Kidney (tissue), 22 donors: ENCODE measurements at places on chromosomes 11 and 22. TPM values are rescaled to one million over a fixed set of nuclear protein-coding genes. Genes with fewer than 3 reads are reported as not detected.

- peaks cover 11% of the 10 kb centered on the region for H3K36me3 ChIP-seq
- H3K27me3 ChIP-seq: no peaks in the 10 kb centered on the region
- no peak overlapping the region for H3K27ac ChIP-seq
- no peak for DNase-seq
- H3K4me3 ChIP-seq: no peak overlapping the region
Observed at GRCh38 chr11:121553389-121553788, 100.6 kb upstream of the SORL1-AS1 start.

DNA sequence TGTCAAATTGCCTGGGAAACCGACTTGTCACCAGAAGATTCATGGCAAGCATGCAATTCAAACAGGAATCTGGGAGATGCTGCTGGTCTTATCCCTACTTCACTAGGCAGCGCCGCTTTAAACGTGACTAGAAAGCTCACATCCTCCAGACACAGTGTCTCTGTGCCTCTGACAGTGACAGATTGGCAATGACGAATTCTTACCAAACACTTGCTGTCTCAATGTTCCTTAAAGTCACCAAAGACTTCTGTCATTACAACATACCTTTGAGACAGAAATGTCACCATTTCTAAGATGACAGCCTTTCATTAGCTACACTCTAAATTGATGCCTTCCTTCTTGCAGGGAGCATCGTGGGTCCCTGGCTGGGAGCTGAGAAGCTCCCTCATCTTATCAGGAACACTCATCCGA lies 197.8 kb downstream of the CWF19L2 start:
- H3K27ac ChIP-seq: no peak overlapping the region
- DNase-seq: peak; percentile 32
- H3K4me1 ChIP-seq: no peaks in the 10 kb centered on the region
- H3K4me3 ChIP-seq: no peak overlapping the region
- no peaks in the 10 kb centered on the region for H3K36me3 ChIP-seq

GRCh38 chr11:46686886-46687795 lies 13.3 kb downstream of the ARHGAP1 start:
- no peak overlapping the region for H3K4me3 ChIP-seq
- no peak overlapping the region for H3K27ac ChIP-seq
- peaks cover 5% of the 10 kb centered on the region for H3K4me1 ChIP-seq
- H3K36me3 ChIP-seq: peaks cover 15% of the 10 kb centered on the region
- no peak for DNase-seq

DNA sequence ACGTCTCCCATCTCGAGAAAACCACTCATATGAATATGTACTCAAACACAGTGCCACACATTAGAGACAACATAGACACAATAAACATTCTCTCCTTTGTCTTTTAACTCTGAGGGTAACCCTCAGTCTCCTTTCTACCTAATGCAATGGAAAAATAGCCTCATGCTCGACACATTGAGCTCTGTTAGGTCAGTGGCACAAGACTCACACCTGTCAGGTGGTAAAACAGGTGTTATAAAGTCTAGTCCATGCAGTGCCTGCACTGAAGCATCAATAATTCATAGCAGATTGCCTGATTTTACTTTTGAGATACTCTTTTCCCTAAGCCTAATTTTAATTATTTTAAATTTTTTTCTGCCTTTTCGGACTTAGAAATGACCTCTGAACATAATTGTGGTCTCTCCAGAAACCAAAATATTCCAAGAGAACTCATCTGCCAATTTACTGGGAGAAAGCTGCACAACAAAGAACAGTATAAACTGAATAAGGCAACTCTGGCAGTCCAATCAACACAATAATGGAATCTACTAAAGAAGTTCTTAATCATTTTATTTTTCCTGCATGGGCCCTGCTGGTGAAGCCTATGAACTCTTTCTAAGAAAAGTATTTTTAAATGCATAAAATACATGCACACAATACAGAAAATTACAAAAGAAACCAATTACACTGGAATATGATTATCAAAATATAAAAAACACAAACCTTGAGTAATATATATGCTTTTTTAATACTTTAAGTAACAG lies 9.9 kb downstream of the RDX start:
- H3K27me3 ChIP-seq: no peaks in the 10 kb centered on the region
- no peak overlapping the region for H3K27ac ChIP-seq
- DNase-seq: no peak
- no peaks in the 10 kb centered on the region for H3K4me1 ChIP-seq

- no peak overlapping the region for H3K4me3 ChIP-seq
- H3K27me3 ChIP-seq: no peaks in the 10 kb centered on the region
- DNase-seq: no peak
- H3K27ac ChIP-seq: no peak overlapping the region
- no peaks in the 10 kb centered on the region for H3K36me3 ChIP-seq
Observed at GRCh38 chr11:67381244-67381972, 8.0 kb upstream of the CLCF1 start.

DNA sequence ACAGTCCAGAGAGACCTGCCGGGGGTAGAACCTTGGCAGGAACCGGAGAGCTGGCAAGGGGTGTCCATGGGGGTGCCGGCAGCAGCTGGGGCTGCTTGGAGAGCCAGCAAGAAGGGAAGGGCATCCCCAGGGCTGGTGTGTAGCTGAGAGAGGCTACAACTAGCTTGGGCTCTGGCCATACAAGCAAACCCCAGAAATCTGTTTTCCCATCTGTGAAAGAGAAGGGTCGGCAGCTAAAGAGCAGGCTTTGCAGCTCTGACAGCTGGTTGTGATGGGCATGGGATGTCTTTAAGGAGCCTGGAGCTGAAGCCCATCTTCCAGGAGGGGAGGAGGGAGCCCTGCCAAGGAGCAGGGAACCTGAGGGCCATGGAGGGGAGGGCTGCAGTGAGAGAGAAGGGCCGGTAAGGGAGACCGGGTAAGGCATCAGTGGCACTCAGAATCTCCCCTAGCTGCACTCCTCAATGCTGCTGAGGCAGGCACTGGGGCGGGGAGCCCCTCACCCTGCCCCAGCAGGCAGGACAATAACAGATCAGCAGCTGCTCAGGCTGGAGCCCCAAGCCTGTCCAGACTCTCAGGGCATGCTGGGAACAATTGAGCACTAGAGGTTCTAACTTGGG lies 3.9 kb downstream of the CHST1 start:
- H3K27me3 ChIP-seq: peaks cover 9% of the 10 kb centered on the region
- no peaks in the 10 kb centered on the region for H3K36me3 ChIP-seq
- H3K27ac ChIP-seq: no peak overlapping the region

DNA sequence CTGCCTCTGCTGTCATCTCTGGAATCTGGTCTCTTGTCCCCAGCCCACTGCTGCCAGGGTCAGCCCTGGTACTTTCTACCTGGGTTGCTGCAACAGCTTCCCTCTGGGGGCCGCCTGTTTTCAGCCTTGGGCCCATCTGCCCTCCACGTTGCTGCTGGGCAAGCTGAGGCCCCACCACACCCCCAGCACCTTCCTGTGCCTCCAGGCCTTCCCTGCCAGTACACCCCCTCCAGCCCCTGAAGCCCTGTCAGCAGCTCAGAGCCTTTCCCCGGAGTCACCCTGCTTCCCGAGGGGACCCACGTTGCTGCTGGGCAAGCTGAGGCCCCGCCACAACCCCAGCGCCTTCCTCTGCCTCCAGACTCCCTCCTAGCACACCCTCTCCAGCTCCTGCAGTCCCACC lies 3.3 kb upstream of the SAMM50 start:
- no peak for DNase-seq
- H3K4me1 ChIP-seq: peaks cover 12% of the 10 kb centered on the region
- H3K27me3 ChIP-seq: no peaks in the 10 kb centered on the region

- no peak within 1 kb of the TSS for H3K4me3 ChIP-seq
- no peak within 1 kb of the TSS for H3K27ac ChIP-seq
- H3K27me3 ChIP-seq: peaks cover 19% of the 10 kb centered on the region
- DNase-seq: peak; percentile 72
Observed at GRCh38 chr11:134412203-134413042, at the start of gene B3GAT1. B3GAT1 (minus strand) TSS chr11:134412242; CDS start chr11:134387659, 24,583 bp downstream.

DNA sequence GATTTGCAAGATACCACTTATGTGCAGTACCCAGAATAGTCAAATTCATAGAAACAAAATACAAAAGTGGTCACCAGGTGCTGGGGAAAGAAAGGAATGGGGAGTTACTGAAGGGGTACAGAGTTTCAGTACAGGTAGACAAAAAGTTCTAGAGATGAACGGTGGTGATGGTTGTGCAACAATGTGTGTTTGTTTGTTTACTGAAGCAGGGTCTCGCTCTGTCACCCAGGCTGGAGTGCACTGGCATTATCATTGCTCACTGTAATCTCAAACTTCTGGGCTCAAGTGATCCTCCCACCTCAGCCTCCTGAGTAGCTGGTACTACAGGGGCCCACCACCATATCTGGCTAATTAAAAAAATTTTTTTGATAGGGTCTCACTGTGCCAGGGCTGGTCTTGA lies 12.1 kb downstream of the UBE2L6 start:
- DNase-seq: no peak
- H3K4me3 ChIP-seq: no peak overlapping the region
- H3K27ac ChIP-seq: no peak overlapping the region
- no peaks in the 10 kb centered on the region for H3K4me1 ChIP-seq
- H3K36me3 ChIP-seq: peaks cover 14% of the 10 kb centered on the region

GRCh38 chr22:49146511-49146910 lies 681.2 kb downstream of the BRD1 start:
- no peaks in the 10 kb centered on the region for H3K27me3 ChIP-seq
- no peaks in the 10 kb centered on the region for H3K36me3 ChIP-seq
- no peaks in the 10 kb centered on the region for H3K4me1 ChIP-seq
- no peak overlapping the region for H3K27ac ChIP-seq
- no peak overlapping the region for H3K4me3 ChIP-seq

DNA sequence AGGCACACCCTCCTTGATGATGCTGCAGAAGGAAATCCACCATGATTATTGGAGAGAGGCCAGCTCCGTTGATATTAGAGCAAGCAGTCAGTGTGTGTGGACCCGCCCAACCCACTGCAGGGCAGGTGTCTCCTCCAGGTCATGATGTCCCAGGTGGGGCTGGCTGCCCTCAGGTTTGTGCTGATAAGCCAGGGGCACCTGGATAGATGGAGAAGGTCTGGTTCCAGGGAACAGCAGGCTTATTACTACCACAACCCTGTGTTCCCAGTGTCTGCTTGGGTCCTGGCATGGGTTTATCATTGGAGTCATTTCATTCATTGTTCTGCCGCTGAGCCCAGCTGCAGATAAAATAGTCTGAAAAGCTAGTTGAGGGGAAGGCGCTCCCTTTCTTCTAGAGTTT lies 181.1 kb upstream of the NECTIN1 start:
- no peak overlapping the region for H3K27ac ChIP-seq
- no peak overlapping the region for H3K4me3 ChIP-seq
- no peak for DNase-seq
- H3K27me3 ChIP-seq: no peaks in the 10 kb centered on the region

DNA sequence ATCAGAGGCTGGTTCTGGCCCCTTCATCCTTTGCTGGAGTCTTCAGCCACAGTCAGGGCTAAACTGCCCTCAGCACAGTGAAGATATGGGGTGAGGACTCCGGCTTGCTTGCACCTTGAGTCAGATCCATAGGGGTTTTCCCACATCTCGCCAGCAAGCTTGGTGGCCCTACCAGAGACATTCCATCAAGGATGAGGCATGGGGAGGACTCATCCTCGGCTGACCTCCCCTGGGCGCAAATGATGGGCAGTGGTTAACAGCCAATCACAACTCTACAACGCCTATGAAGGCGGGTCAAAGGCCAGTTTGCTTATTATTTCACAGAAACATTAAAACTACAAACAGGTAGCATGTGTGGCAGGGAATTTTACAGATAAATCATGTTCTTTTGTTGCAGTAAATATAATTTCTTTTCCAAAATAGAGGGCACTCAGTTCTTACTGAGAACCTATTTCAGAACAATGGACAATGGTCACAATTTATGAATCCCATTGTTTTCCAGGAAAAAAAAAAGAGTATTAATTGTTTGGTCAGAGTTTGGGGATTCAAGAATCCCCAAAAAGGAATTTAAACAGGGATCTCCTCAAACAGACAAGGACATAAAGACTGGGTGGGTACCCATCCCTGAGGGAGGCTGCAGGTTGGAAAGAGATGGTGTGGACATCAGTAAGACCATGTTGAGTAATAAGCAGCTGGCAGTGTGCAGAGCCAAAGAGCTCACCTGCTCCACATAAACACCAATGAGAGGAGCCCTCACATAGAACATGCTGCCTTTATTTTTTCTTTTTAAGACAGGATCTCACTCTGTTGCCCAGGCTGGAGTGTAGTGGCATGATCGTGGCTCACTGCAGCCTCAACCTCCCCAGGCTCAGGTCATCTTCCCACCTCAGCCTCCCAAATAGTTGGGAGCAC lies 14.8 kb downstream of the PLAAT3 start:
- H3K4me3 ChIP-seq: no peak overlapping the region
- no peak for DNase-seq
- H3K27ac ChIP-seq: no peak overlapping the region
- H3K36me3 ChIP-seq: no peaks in the 10 kb centered on the region
- H3K4me1 ChIP-seq: peaks cover 2% of the 10 kb centered on the region

DNA sequence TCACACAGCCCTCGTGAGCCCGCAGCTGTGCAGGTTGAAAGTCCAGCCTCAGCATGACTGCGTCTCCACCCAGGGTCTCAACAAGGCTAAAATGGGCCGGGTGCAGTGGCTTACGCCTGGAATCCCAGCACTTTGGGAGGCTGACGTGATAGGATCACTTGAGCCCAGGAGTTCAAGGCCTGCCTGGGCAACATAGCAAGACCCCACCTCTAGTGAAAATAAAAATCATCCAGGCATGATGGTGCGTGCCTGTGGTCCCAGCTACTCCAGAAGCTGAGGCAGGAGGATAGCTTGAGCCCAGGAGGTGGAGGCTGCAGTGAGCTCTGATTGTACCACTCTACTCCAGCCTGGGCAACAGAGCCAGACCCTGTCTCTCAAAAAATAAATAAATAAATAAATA lies 100.8 kb upstream of the PRR5 start:
- DNase-seq: no peak
- no peaks in the 10 kb centered on the region for H3K36me3 ChIP-seq
- H3K4me1 ChIP-seq: no peaks in the 10 kb centered on the region
- no peak overlapping the region for H3K4me3 ChIP-seq
- H3K27me3 ChIP-seq: no peaks in the 10 kb centered on the region

DNA sequence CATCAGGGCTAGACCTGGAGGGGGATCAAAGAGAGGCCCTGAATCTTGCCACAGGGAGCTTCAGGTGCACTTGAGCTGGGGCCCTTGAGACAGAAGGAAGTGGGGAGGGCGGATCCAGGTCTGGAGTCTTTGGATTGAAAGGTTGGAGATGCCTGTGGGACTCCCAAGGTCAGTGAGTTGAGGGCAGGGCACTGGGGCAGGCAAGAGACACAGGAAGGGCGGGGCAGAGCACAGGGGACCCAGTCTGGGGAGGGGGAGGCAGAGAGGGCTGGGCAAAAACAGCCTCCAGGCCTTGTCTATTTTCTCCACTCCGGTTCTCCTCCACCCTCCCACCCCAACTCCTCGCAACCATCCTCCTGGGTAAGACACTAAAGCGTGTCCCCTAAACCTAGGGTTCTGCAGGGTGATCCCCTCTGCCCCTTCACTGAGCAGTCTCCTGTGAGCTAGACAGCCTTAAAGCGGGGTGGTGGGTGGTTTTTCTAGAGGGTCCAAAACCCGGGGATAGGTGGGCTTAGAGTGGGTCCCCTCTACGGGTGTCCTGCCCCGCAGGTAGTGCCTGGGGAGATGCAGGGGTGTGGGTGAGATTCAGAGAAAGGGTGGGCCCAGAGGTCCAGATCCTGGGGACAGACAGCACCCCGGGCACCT lies 38.6 kb upstream of the CELSR1 start:
- H3K4me3 ChIP-seq: peak overlapping the region; percentile 2
- peak overlapping the region; percentile 63 for H3K27ac ChIP-seq
- no peaks in the 10 kb centered on the region for H3K4me1 ChIP-seq
- no peaks in the 10 kb centered on the region for H3K27me3 ChIP-seq
- no peaks in the 10 kb centered on the region for H3K36me3 ChIP-seq
- no peak for DNase-seq

Gene C11orf42
- not detected for total RNA-seq

Gene GGTLC3
- total RNA-seq: 6.2 TPM

Gene SCN2B
- 0.25 TPM for total RNA-seq

Gene BTBD10
- total RNA-seq: 27.9 TPM

Gene KMT2A
- total RNA-seq: 85.1 TPM

Gene RIN1
- total RNA-seq: 9.2 TPM

Gene APOL4
- total RNA-seq: 8.7 TPM
